ENCODE measurements at places on chromosomes 5 and 9.

DNA sequence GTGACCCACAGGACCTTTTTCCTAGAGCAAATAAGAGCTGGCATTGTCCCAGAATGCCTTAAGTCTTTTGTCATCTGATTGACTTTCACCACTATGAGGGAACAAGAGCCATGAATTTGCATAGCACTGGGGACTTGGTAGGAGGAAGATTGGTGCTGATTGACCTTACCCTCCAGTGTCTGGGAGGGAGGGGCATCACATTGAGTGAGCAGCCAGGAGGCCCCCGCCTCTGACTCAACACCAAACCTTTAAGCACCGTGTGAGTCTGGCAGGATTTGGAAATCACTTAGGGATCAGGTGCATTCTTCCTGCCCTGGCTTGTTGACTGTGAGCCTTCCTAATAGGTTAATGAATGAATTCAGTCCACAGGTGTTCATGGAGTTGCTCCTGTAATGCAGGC is 40.7 kb downstream of the WNK2 start:
- DNase-seq = no peak

DNA sequence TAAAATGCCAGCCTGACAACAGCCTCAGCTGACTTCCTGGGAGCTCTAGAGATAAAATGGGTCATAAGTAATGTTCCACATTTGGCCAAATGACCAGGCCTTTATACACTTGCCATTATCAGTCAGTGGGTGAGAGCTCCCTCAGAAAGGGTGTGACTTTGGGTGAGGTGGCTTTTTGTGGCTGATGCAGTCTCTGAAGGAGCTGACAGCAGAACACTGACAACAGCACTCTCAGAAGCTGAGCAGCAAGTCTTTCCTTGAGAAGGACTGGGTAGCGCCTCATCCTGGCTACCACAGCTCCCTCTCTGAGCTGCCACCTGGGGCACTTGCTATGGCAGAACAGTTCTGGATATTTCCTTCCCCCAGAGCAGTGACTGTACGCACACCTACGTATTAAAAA is 22.0 kb upstream of the GNAQ start:
- DNase-seq = no peak

GRCh38 chr5:947626-948471 is 55.2 kb downstream of the TRIP13 start:
- no peak for DNase-seq

DNA sequence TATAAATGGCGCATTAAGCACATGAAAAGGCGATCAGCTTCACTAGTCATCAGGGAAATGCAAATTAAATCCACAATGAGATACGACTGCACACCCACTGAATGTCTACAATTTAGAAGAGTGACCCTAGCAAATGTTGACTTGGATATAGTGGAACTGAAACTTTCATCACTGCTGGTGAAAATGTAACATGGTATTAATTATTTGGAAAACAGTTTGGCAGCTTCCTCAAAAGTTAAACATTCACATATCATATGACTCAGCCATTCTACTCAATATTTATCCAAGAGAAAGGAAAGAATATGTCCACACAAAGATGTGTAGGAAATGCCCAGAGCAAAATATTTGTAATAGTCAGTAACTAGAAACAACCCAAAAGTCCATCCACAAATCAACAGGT is 146.5 kb downstream of the LPAR1 start:
- no peak for DNase-seq

DNA sequence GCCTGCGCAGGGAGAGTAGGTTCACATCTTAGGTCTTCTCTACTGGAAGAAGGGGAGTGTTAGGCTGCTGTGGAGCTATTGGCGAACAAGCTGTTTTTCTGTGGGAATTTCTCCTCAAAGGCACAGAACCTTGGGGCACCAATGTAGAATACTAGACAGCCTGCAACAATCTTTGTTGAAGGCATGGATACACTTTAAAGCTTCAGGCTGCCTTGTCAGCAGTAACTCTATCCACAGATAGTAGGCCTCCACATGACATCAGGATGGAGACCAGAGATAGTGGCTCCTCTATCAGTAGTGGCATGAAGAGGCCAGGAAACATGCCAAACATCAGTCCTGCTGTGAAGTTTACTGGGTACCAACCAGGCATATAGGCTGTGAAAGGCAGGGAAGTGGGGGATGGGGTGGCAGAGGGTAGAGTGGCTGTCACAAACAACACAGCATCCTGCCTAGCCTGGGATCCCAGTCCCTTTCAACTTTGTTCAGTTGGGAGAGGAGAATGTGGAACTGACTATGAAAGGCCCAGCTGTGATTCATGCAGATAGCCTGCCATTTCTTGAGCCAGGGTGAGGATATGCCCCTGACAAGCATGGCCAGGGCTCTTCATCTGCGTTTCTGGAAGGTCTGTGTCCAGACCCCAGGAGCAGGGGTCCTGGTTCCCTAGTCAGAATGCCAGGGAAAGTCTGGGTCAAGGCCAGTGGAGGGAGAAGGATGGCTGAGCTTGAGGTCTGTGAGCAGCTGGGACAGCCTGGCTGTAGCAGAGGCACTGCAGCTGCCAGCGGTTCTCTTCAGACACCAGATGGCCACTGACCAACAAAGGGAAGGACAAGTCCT is 1.0 kb upstream of the HK3 start:
- no peak for DNase-seq

- DNase-seq = no peak
Measured at GRCh38 chr9:14207352-14207995, 106.5 kb downstream of the NFIB start.

DNA sequence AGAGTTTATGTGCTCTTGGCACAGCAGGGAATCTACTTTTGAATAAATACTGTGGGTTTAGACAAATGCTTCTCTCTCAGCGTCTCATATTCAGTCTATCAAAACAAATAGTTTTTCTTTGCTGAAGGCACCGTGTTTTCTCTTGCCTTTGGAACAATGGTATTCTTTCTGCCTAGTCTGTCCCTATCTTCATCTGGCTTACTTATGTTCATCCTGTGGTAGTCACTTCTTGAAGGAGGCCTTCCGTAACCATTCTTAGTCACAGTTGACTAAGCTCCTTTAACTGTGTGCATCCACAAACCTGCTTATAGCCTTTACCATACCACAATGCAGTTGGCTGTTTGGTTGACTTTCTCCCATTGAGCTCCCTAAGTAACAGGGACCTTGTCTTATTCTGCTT is 45.9 kb downstream of the LARP1 start:
- no peak for DNase-seq

DNA sequence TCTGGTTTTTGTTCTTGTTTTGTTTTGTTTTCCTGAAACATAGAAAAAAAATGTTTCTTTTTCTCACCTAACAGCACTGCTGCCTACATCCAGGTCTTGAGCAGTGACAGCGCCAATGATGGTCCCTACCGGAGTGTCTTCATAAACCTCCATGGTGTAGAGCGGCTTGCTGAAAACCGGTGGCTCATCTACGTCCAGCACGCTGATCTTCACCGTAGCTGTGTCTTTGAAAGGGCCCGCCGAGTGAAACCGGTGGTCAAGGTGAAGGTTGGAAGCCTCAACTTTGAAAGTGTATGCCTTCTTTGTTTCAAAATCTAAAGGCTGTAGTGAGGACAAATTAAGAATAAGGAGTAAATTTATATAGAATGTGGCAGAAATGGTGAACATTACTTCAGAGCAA is 1051.0 kb downstream of the CDH12 start:
- DNase-seq = no peak

GRCh38 chr5:78699552-78700153 is 51.1 kb upstream of the LHFPL2 start:
- no peak for DNase-seq

GRCh38 chr5:160188141-160189015 is 40.9 kb upstream of the FABP6 start:
- DNase-seq = no peak

DNA sequence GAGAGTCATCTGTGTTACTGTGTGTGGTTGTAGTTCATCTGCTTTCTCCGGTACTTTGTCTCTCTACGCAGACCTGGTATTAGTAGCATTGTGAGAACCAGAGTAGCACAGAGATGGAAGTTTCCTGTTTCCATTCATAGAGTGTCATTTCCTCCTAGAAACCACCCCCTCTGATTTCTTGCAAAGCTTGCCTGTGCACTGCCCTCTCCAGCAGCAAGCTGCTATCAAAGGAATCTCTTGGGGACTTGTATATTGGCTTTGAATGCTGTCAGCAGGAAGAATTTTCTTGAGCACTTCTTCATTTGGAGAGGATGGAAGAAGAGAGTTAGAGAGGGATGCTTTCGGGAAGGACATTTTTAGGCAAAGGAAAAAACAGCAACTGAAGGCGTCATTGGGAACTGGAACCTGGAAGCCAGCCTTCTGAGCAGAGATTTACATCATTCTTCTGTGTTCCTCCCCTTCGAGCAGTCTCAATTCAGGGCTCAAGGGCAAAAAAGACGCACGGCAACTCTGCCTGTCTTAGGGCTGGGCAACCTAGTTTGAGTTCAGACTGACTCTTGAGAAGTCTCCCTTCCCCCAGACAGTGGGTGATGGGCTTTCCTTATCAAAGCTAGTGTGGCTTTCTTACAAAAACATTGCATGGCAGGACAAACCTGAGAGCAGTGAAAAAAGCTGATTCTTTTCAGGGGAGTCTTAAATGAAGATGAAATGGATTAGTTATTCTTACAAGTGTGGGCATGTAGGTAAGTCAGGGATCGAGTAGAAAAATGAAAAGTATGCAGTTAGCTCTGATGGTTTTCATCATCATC is 226.3 kb downstream of the AOPEP start:
- no peak for DNase-seq

DNA sequence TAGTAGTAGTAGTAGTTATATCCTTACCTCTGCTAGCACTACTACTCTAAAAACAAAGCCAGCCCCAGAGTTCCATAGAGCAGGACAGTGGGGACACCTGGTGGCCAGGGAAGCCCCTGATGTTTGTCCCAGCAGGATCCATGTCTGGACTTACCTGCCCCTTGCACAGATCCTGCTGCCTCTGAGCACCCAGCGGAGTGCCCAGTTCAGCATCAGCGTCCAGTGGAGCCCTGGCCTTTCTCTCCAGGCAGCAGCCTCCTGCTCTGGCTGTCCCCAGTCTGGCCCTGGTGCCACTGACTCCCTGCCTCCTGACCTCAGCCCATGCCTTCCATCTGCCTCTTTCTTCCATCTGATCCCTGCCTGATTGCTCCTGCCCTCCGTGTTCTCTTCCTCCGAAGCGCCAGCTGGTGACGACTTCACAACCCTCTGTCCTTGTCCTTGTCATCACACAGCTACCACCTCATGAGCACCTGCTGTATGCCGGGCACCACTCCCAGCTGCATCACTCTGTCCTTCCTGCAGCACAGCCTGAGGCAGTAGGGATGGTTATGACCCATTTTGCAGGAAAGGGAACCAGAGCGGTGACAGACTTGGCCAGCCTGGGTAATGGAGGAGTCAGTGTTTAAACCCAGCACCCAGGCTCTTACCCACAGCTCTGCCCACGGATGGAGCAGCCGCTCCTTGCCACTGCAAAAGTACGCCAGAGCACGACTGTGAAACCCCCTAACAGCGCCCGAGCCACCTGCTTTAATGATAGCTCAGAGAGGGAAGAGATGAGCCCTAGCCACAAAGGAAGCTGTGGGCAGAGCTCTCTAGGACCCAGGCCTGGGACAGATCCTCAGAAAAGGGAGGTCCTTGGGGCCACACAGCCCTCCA is 11.5 kb downstream of the SARDH start:
- no peak for DNase-seq

- no peak for DNase-seq
Measured at GRCh38 chr9:131008563-131008908, 438 bp upstream of the LAMC3 start.

DNA sequence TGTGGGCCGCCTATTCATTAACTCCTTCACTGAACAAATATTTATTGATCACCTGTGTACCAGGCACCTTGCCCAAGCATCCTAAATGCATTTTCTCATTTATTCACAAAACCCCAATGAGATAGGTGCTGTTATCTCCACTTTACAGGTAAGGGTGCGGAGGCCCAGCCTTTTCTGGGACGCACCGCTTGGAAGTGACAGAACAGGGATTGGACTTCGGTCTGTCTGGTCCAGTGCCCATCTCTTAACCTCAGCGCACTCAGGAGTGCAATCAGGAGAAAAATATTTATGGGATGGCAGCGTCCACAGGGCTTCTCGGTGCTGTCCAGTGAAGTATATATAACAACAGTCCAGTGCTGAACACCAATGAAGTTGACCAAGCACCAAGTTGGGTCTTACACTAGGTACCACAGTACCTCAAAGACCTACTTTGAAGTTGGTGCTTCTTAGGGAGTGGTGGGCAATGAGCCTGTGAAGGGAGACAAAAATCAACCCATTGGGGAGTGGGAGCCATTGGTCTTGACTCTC is 18.9 kb upstream of the GARNL3 start:
- DNase-seq = no peak

DNA sequence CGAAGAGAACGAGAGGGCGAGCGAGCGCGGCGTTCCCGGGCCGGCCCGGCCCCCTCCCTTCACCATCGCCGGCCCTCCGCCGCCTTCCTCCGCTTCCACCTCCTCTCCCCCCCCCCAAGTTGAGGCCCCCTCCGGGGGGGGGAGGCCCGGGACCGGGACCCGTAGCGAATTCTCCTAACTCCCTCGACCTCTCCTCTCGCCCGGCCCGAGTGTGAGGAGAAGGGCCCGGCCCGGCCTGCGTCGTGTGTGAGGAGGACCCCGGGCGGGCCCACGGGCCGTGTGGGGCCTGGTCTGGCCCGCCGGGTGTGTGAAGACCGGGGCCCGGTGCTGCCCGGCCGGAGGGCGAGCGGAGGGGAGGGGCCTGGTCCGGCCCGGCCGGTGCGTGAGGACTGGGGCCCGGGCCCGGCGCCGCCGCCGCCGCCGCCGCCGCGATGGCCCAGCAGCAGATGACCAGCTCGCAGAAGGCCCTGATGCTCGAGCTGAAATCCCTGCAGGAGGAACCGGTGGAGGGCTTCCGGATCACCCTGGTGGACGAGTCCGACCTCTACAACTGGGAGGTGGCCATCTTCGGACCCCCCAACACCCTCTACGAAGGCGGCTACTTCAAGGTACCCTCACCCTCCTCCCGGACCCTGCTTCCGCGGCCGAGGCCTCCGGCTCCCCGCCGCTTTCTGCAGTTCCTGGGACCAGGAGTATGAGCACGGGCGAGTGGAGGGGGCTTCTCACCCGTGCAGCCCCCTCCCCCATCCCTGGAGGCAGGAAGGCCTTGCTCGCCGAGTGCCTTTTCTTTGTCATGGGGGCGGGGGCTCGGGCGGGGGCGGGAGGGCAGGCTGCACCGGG is 587 bp downstream of the UBE2R2 start:
- peak; percentile 52 for DNase-seq

DNA sequence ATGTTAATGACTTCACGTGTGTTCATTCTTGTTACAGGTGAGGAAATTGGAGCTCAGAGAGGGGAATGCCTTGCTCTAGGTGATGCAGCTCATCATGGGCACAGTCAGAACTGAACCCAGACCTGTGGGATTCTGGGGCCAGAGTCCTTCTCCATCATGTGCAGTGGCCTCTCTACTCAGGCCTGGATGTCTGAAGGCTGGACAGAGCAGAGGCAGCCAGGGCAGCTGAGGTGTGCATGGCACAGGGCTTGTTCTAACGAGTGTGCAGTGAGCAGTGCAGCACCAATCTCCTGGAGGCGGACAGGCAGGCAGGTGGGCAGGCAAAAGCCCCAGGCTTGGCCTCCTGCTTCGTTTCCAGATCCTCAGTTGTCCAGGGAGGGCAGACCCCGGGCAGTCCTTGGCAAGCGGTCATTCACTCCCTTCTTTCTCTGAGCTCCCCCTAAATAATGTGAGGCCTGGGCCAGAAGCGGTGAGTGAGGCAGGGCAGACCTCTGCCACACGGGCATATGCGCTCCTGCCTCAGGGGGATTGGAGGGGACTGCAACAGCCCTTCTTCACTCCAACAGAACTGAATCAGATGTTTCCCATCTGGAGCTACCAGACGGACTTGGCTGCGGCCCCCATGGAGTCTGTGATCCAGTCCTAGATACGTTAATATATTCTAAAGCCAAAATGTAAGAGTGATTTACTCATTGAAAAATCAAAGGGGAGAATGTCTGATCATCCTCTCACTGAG is 68.7 kb upstream of the FSTL4 start:
- no peak for DNase-seq
